ENCODE measurements at places on chromosomes 3 and 15.

DNA sequence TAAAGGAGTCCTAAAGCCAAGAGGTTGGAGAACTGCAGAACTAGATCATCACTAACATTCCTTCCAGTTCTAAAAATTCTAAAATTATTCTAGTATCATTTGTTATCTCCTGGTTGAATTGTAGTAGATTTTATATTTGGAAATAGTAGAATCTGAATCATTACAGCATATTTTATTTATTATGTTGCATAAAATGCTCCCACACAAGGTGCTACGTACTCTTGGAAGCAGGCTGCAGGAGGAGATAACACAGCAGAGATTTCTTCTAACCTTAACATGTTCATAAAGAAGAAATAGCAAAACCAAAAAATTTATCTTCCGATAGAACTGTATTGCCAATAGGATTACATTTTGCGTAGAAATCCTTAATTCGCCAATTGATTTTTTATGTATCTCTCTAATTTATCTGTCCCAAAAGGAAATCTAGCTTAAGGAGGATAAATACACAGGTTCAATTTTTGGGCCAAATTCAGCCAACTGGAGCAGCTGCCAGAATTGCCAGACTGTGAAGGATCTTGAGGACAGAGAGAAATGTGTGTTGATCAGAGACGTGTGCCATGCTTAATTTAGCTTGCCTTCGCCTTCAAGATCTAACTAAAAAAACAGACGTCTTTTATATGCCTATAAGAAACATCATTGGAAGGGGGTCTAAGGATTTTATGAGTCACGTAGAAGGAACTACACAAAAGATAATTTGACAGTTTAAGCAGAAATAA is 134.4 kb upstream of the MITF start:
- no peak for DNase-seq

- no peak for DNase-seq
Observed at GRCh38 chr15:69590201-69590710, 137.6 kb downstream of the RPLP1 start.

DNA sequence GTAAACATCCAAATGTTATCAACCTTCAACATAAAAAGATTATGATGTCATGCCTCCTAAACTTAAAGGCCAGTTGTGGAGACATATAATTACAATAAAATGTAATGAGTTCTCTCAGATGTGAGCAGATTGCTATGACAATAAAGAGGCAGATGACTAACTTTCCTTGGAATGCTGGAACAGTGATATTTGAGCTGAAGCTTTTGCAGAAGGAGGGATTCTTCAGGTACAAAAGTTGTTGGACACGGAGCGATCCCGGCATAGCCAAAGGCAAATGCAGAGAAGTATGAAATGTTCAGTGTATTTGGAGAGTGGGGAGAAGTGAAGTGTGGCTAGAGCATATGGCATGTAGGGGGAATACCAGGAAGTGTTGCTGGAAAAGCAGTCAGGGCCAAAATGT is 520.1 kb downstream of the FGF12 start:
- no peak for DNase-seq

DNA sequence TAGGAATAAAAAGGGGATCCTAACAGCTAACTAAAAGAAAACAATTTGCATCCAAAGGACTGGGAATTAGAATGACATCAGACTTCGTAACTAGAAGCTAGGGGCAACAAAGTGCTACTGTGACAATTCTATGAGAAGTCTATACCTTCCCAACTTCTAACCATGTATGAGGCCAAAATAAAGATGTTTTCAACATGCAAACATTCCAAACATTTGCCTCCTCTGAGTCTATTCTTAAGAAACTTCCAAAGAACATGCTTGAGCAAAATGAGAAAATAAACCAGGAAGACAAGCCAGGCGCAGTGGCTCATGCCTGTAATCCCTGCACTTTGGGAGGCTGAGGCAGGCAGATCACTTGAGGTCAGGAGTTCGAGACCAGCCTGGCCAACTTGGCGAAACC is 13.1 kb upstream of the RNF7 start:
- DNase-seq = no peak

- no peak for DNase-seq
Observed at GRCh38 chr3:141466633-141467169, 20.1 kb upstream of the RASA2 start.
